Esophagus squamous epithelium (tissue), 5 donors: ENCODE measurements at places on chromosomes 1 and 21.

- DNase-seq, result no peak
Observed at GRCh38 chr1:178503849-178504248, 7.1 kb upstream of the CLEC20A start.

- DNase-seq, result peak; percentile 19
Observed at GRCh38 chr1:173122958-173123852, 72.5 kb upstream of the TNFSF18 start.

DNA sequence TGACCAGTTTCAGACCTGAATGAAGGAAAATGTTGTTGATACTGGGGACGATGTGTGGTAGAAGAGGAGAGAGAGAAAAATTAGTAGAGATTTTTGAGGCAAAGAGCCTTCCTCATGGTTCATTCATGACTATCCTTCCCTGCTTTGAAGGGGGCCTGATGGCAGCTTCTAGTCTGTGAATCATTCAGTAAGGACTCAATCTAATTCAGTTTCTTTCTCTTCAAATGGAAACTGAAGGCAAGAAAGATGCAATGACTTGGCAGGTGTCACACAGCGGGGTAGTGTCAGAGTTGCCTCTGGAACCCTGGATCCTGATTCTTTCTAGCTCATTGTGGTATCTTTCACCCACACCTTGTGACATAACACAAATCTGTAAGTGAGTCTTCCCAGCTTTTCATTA, 14.9 kb upstream of the CD5L start:
- DNase-seq, result no peak

DNA sequence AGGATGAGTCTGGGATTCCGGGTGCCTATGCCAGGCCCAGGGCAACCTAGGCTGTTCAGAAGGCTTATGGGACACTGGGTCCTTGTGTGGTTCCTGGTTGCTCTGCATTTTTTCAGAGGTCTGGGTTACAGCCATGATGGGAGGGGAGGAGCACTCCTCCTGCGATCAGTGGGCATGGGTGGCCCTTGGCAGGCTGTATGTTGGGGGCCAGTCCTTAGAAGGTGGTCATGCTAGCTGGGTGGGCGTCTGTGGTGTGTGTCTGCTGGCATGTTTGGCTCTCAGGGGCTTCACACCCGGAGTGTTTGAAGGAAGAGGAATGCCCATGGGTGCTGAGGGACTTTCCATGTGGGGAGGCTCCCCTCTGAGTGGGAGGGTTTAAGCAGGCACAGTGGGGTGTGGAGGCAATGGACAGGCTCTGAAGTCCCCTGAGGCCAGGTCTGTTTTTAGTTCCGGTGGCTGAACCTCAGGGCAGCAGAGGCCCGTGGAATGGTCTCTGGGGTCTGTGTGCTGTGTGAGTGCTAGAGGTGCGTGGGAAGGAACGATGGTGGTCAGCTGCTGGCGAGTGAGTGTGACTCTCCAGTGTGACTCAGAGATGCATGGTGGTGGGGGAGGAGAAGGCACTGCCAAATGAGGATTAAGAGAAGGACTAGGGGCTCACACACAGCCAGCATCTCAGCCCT, 25.3 kb downstream of the CACNA1E start:
- DNase-seq, result no peak

DNA sequence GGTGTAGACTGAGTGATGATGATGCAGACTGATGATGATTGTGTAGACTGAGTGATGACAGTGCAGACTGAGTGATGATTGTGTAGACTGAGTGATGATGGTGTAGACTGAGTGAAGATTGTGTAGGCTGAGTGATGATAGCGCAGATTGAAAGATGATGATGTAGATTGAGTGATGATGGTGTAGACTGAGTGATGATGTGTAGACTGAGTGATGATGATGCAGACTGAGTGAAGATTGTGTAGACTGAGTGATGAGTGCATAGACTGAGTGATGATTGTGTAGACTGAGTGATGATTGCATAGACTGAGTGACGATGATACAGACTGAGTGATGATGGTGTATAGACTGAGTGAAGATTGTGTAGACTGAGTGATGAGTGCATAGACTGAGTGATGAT, 28.7 kb downstream of the FAM89A start:
- DNase-seq, result no peak

- no peak for DNase-seq
Observed at GRCh38 chr1:171389171-171389570, 75.2 kb downstream of the FMO4 start.

- no peak for DNase-seq
Observed at GRCh38 chr1:172117800-172118199, 276.5 kb downstream of the DNM3 start.

DNA sequence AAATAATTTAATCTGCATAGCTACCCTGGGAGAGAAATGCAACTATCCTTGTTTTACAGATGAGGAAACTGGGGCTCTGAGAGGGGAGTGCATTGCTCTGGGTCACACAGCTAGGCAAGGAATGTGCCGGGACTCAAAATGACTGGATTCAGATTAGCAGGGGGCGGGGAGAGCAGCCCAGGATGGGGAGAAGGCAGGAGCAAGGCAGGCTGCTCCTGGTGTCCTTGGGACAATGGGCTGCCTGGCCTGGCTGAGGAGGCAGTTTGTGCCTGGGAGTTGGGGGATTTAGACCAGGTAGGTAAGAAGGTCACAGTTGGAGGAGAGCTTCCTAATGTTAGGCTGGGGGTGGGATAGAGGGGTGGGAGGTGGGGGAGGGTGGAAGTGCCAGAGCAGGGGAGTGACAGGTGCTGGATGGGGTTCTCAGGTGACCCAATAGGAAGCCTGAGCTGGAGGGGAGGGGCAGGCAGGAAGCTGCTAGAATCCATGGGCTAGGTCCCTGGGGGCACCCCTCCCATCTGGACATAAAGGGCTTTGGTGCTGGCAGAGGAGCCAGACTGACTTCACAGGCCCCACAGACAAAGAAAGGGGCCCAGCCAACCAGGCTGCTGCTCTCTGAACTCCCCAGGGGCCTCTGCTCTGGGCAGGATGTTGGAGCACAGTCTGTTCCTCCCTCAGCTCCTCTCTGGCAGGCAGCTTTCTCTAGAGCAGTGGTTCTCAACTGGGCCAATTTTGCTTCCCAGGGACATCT, 29.0 kb downstream of the TRIM62 start:
- DNase-seq, result no peak

DNA sequence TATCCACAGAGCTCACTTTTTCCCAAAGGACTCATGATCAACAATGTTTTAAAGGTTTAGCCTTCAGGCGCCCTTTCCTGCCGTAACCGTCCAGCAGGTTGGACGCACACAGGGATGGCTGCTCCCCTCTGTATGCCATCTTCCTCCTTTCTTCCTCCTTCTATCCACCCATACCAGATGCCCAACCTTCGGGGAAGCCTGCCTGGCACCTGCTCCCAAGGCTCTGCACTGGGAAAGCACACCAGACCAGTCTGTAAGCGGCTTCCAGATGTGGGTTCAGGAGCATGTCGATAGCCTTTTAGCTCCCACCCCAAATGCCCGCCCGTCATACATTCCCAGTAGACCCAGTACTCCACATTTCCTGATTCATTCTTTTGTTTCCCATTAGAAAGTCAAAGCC, 52.9 kb downstream of the STUM start:
- no peak for DNase-seq

DNA sequence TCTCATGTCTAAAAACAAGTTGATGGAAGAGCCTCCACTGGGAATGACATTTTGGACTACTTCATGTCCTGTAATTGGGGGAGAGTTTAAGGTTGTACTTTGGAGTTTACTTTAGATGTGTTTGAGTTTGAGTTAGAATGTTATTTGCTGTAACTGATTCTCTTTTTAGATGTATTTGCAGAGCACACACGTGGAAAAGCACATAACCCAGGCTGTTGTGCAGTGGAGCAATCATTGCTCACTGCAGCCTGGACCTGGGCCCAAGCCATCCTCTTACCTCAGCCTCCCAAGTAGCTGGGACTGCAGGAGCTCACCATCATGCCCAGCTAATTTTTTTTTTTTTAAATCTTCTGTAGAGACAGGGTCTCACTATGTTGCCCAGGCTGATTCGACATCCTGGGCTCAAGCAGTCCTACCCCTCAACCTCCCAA, 36.7 kb upstream of the SH3D21 start:
- no peak for DNase-seq

GRCh38 chr1:11013160-11013531, 692 bp downstream of the TARDBP start:
- no peak for DNase-seq

DNA sequence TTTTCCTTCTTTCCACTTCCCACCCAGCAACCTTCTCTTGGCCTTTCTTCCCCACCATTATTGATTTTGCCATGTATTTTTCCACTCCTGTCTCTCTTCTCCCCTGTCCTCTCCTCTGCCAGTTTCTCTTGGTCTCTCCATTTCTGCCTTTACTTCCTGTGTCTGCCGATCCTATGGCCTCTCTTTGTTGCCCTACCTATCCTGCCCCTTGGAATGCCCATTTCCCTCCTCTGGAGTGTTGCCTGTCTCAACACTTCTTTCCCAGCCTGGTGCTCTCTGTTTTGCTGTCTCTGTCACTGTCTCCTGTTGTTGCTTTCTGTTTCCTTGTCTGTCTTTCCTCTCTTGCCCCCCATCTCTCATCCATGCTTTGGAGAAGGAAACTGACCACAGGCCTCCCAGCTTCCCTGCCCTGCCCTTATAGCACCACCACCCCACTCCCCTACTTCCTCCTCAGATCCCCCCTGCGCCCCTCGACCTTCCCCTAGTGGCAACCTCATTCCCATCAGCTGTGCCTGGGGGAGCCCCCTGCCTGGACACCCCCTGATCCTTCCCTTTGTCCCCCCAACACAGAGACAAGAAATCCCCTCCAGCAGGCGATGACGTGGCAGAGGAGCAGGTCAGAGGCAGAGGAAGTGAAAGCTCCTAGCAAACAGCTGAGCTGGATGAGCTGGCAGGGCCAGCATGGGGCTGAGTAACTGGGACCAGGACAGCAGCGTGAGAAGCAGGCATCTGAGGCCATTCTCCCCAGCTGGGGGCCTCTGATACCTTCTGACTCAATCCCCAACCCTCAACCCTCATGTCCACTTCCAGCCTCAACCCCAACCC, 6.6 kb upstream of the ETV3L start:
- no peak for DNase-seq

DNA sequence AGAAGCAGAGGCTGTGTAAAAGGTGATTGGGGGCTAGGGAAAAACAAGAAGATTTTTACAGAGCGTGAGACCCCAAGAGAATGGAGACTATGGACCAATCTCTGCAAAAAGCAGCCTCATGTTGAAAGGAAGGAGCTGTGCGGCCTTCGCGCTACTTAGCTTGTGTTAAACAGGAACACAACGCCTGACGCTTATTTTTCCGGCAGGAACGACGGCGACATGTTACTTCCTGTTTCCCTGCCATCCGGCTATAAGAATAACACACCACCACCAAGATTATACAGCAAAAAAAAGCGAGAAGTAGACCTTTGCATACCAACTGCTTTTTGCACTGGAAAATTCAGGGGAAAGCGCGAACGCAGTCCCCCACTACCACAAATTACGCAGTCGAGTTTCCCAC, 272.7 kb downstream of the FAM72C start:
- no peak for DNase-seq

DNA sequence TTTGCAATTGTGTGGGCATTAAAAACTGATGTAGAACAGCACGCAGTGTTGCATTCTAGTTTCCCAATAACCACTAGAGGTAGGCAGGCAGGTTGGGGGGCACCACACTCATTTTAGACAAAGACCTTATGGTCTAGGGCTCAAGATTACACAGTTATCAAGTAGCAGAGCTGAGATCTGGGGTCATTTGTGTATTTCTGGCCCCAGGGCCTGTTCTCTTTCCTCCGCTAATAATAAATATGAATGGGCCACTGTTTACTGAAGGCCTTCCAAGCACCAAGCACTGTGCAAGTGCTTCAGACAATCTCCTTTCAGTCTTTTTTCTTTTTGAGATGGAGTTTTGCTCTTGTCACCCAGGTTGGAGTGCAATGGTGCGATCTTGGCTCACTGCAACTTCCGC, 23.9 kb downstream of the LDLRAD2 start:
- no peak for DNase-seq

- DNase-seq, result peak; percentile 4
Observed at GRCh38 chr1:113390871-113391648, 745 bp downstream of the MAGI3 start.

DNA sequence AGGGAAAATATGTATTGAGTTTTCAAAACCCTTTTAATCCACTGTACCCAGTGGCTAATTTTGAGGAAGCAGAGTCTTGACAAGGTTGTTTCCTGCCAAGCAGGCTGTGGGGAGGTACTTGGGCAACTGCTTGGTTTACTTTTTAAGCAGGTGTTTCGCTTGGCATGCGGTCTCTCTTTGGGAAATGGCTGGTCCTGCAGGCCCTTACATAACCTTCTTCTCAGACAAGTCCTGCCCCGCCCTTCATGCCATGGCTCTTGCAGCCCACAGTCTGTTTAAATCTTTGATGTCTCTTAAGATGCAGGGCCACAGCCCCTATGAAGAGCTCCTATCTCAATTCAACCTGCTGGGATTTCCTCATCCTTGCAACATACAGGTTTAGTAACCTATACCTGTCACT, 36.0 kb upstream of the ABCD3 start:
- no peak for DNase-seq

GRCh38 chr1:246587606-246588005, 21.4 kb downstream of the CNST start:
- DNase-seq, result no peak

GRCh38 chr1:79100385-79100784, 93.9 kb upstream of the ADGRL4 start:
- DNase-seq, result no peak

DNA sequence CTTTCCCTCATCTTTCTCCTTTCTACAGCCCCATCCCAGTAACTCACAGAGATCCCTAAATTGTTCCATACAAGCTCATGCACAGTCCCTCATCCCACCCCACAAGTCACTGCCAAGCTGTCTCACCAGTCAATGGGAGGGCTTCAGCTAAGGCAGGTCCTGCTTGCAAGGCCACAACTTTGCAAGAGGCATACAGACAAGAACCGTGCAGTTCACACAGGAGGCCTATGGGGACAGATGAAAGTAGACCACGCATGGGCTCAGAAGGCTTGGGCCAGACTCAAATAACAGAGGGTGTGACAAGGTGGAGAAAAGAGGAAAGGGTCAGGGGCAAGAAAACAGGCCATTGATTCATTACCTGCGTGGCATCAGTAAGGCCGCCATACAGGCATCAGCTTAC, 15.1 kb downstream of the RGS8 start:
- no peak for DNase-seq

GRCh38 chr1:11054666-11055065, 5.2 kb downstream of the SRM start:
- DNase-seq, result no peak

- DNase-seq, result no peak
Observed at GRCh38 chr1:145912128-145912641, 2.3 kb upstream of the ITGA10 start.

DNA sequence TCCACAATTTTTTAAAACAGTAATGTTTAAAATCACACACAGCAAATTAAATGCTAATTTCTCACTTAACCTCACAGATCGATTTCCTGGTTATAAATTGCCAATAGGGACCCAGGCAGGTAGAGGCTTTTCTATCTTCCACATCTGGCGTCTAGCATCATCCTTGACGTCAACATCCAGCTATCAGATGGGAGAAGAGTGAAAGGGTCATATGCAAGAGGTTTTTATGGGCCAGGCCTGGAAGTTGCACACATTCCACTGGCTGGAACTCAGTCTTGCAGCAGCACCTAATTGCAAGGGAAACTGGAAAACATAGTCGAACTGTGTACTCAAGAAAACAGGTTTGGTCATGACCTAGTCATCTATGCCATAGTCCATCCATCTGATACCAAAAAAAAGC, 6.0 kb upstream of the EEIG2 start:
- DNase-seq, result no peak
